ENCODE measurements at places on chromosomes 6 and 20. TPM values are rescaled to one million over a fixed set of nuclear protein-coding genes. Genes with fewer than 3 reads are reported as not detected.

OOEP gene
- total RNA-seq = 0.84 TPM

RCAN2 gene
- not detected for total RNA-seq

CRISP3 gene
- total RNA-seq = not detected

SAMD5 gene
- not detected for total RNA-seq

YIPF3 gene
- total RNA-seq = 59.9 TPM

PAK5 gene
- not detected for total RNA-seq

ZNF337 gene
- total RNA-seq = 16.7 TPM

SEL1L2 gene
- not detected for total RNA-seq

FAM83C gene
- not detected for total RNA-seq

DZANK1 gene
- total RNA-seq = 1.5 TPM

SNX3 gene
- total RNA-seq = 80.2 TPM

GABRR1 gene
- not detected for total RNA-seq

ACTL10 gene
- total RNA-seq = 2.9 TPM

SLC22A2 gene
- total RNA-seq = not detected

MYBL2 gene
- total RNA-seq = 102 TPM

LRRC73 gene
- 0.16 TPM for total RNA-seq

RIPOR2 gene
- total RNA-seq = 182 TPM

STX16 gene
- 126 TPM for total RNA-seq

WRNIP1 gene
- total RNA-seq = 45.2 TPM

CFAP206 gene
- 0.07 TPM for total RNA-seq

COL21A1 gene
- not detected for total RNA-seq

CD109 gene
- 18.6 TPM for total RNA-seq

SYNGAP1 gene
- total RNA-seq = 40.7 TPM

ARFGEF3 gene
- 0.11 TPM for total RNA-seq

MAD2L1BP gene
- 40.1 TPM for total RNA-seq

STMND1 gene
- total RNA-seq = not detected

PHACTR3 gene
- total RNA-seq = not detected

SLC22A16 gene
- 0.18 TPM for total RNA-seq

DNAAF9 gene
- 3.4 TPM for total RNA-seq

LYRM2 gene
- 31.0 TPM for total RNA-seq

TP53INP2 gene
- total RNA-seq = 2.1 TPM

DDX43 gene
- 1.3 TPM for total RNA-seq

METTL24 gene
- total RNA-seq = not detected

CNBD2 gene
- 4.0 TPM for total RNA-seq

CCN2 gene
- not detected for total RNA-seq

PSORS1C2 gene
- not detected for total RNA-seq

DYNLT2 gene
- 2.0 TPM for total RNA-seq

BRPF3 gene
- 24.9 TPM for total RNA-seq

NRN1 gene
- total RNA-seq = 0.86 TPM

MLN gene
- total RNA-seq = not detected

STX11 gene
- 14.5 TPM for total RNA-seq

SIRPB1 gene
- 2.0 TPM for total RNA-seq

WFDC10B gene
- not detected for total RNA-seq

DEFB124 gene
- total RNA-seq = not detected
